ENCODE measurements at places on chromosomes 2 and 18.

DNA sequence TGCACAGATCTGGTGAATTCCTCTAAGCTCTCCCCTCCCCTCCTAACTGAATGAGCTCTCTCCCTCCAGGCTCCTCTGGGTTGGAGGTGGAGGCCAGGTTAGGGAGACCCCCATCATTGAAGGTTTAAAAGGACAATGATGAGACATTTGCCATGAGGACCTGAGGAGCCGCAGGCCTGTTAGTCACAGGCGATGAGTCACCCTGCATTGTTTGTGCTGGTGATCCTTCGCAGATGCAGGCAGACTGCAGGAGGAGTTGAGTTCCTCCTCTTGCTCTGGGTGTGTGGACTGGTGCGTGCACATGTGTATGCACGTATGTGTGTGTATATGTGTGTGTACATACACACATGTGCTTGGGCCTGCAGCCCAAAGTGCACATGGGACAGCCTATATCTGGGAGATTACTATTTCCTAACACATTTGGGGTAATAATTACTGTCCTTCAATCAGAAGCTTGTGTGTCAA is 42.0 kb downstream of the MCFD2 start:
- no peak for DNase-seq

DNA sequence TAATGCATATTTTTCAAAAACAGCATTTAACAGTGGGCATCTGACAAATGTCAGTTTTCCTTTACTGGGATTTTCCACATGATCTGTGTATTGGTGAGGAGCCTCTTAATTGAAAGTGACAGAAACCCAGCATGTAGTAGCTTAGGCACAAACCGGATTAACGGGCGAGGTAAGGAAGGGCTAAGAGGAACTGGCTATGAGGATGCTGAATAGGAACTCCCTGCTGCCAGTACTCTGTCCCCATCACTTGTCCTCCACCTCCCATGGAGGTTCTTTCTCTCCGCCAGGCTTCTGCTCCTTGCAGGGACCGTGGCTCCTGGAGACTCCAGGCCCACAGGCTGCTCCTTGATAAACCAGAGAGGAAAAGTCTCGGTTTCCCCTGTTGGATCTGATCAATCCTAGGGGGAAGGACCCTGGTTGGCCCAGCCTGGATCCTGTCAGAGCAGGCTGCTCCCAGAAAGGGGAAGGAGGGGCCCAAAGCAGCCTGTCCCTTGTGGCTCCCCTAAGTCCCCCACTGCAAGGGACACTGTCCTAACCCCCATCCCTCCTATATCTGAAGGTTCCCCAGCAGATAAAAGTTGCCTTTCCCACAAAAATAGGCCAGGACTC is 10.3 kb downstream of the TEX44 start:
- DNase-seq: no peak

DNA sequence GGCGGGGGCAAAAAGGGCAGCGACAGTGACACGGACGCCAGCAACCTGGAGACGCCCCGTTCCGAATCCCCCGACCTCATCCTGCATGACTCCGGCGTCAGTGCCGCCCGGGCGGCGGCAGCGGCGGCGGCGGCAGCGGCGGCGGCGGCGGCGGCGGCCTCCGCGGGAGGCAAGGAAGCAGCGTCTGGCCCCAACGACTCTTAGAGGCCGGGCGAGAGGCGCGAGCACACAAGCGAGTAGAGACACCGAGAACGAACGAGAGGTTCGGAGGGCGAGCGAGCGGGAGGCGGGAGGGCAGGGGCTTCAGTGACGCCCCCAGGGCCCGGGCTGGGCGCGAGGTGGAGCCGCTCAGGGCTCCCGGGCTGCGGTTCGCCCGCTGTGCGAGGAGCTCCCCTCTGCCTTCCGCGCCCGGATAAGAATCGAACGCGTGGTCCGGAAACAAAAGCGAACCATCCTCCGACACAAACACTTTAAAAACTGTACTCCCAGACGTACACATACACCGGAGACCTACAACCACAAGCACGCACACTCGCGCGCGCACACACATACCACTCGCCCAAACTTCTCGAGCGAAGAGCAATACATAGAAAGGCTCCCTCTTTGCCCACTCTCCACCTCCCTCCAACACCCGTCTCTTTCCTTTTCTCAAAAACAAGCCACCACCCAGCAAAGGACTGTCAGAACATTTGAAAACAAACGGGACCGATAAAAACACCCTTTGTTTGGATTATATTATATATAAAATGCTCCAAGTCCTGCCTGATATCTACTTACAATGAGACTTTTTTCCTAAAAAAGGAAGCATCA is 2.8 kb downstream of the SP9 start:
- DNase-seq: no peak

DNA sequence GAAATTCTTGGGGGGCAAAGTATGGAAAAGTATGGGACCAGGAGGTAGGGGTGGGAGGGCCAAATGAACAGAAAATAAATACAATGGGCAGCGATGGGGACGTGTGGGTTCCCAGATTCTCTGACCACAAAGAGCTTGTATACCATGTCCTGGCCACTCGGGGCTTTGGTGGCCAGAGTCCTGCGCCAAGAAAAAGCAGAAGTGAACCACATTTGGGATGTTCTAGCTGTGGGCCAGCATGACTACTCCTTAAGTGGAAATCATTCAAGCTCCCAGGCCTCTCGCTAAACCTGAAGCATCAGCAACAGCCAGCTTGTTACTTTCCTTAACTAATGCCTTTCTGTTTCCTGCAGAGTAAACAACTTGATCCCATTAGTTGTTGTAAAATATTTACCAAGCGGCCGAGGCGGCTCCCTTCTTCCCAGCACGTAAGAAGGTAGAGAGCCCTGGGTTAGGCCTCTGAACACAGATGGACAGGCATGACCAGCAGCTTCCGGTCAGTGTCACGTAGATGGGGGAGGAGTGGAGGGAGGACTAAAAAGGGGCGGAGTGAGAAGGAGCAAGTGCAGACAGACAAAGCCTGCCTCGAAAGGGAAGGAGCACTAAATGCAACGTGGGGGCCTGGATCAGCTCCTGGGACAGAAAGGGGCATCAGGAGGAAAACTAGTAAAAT is 88.2 kb downstream of the GALNT14 start:
- DNase-seq: no peak

DNA sequence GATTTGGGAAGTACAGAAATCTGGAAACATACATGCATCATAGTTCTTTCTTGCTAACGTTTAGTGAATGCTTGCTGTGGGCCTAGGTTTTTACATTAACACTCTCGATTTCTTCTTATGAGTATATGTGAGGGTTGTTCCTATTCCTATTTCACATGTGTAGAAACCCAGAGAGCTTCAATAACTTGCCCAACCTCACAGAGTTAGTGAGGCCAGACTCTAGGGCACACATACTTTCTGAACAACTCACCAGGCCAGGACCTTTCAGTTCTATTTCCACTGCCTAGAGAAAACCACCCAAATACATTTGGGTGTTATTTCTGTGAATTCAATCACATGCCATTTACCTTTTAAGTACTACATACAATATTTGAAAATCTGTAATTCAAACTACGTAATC is 8.2 kb upstream of the KCTD1 start:
- no peak for DNase-seq

- no peak for DNase-seq
Observed at GRCh38 chr18:71831039-71831438, 713.1 kb downstream of the CBLN2 start.

- no peak for DNase-seq
Observed at GRCh38 chr2:9236045-9236344, 29.4 kb downstream of the ASAP2 start.

- no peak for DNase-seq
Observed at GRCh38 chr2:128817171-128817570, 498.5 kb upstream of the HS6ST1 start.

- DNase-seq: no peak
Observed at GRCh38 chr2:55157474-55157884, 74.6 kb downstream of the CLHC1 start.

- no peak for DNase-seq
Observed at GRCh38 chr18:56383349-56383748, 255.0 kb downstream of the TXNL1 start.

GRCh38 chr2:169746240-169746639 is 12.6 kb downstream of the KLHL23 start:
- no peak for DNase-seq

GRCh38 chr18:23992089-23992940 is 22.2 kb upstream of the TTC39C start:
- peak; percentile 34 for DNase-seq

DNA sequence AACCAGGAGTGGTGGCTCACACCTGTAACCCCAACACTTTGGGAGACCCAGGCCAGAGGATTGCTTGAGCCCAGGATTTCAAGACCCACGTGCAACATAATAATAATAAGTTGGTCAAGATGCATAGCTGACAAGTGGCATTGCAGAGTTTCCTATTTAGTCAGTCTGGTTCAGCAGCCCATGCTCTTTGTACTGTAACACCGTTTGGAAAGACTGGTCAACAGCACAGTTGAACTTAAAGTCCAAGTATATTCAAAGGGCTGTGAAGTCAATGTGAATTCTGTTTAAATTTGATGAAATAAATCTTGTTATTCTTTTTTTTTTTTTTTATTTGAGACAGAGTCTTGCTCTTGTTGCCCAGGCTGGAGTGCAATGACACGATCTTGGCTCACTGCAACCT is 1.5 kb upstream of the TRMT61B start:
- DNase-seq: no peak

DNA sequence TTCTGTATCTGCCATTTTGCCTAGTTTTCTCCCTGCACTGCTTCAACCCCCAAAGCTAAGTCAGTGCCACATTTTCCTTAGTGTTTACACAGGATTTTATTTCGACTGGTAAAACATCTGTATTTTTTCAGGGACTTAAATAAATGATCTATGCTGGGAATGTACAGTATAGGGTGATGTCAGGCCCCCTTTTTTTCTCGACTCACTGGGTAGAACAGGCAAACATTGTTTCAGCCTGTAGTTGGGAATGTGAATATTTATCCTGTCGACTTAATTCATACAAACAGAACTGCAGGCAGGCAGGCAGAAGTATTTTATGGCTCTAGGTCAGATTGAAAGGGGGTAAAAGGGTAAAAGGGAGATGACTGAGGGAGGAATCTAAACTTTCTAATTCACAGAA is 123.5 kb upstream of the ZFP36L2 start:
- DNase-seq: no peak

DNA sequence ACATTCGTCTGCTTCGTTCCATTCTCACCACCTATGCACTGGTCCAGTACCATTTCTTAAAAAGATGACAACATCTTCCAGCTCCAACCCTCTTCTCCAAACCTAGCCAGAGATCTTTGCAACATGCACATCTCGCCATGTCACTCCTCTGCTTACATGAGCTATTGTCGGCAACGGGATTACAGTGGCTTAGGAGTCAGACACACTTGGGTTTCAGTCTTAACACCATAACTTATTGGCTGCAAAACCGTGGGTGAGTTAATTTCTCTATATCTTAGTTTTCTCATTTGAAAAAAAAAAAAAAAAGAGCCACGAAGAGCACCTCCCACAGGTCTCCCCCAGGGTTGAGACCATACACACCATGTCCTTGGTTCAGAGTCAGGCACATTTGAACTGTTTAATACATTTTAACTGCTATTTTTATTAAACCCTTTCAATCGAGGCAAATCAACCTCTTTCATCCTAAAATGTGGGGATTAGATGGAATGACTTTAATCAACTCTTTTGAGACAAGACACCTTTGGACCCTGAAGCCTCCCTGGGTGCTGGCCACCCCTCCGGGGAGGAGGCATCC is 889 bp downstream of the ANKRD29 start:
- no peak for DNase-seq

DNA sequence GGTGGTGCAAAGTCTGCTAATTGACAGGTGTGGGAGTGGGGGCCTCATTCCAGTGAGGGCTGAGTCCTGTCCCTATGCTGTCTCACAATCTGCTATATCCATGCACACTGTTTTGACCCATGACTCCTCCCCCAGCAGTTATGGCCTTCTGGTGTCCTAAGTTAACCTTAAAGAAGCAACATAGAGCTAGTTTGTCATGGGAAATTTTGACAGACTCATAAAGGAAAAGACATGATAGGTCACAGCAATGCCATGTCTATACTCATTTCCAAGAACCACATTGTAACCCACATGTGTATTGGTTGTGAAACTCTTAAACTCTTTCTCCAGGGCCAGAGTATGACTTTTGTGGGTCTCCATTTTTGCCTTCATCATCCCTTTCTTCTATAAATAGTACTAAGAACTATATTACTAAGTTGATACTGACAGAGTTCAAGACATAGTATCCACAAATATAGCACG is 78.2 kb upstream of the SLC1A4 start:
- no peak for DNase-seq

GRCh38 chr18:46916551-46917107 is 678 bp downstream of the PIAS2 start:
- DNase-seq: peak; percentile 40

DNA sequence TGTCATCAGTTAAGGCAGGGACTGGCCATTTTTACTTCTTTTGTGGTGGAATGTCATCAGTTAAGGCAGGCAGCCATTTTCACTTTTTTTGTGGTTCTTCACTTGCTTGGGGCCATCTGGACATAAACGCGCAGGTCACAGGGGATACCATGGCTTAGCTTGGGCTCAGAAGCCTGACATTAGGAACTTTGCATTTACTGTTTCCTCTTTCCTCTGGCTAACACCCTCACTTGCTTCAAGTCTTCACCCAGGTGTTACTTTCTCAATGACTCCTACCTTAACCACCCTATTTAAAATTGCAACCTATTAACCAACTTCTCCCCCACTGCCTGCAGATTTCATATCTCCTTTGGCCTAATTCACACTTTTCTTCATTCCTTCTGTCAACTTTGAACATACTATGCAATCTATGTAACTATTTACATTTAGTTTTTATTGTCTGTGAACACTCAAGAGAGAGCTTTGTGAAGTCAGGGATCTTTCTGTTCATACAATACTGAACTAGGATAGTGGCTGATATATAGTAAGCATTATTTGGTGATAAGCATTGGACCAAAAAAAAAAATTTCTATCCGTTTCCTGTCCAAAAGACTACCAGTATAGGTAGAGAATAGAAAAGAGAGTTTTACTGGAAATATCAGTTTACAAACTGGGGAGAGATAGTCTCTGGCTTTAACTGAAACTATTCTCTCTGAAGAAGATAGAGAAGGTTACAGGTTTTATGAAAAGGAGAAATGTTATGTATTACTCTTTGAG is 600.1 kb upstream of the ZNF804A start:
- no peak for DNase-seq

- DNase-seq: no peak
Observed at GRCh38 chr18:48898521-48898920, 52.2 kb downstream of the SMAD7 start.

DNA sequence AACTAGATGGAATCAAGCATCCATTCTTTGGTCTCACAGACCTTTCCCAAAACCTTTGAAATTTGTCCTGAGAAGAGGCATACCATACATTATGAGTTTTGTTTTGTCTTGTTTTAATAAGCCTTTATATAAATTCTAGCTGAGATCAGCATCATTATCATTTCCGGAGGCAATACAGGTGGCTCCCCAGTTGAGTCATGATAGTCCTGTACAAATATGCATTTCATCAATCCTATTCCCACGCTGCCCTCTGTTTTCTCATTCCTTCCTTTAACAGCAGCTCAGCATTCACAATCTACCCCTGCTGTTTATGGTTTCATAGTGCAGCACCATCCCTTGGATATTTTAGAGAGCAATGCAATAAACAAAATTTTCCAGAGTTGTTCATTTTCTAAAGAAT is 216.7 kb downstream of the TXNL1 start:
- no peak for DNase-seq

- DNase-seq: no peak
Observed at GRCh38 chr2:207251573-207252192, 85.9 kb upstream of the KLF7 start.

- DNase-seq: no peak
Observed at GRCh38 chr2:197914778-197915177, 110.4 kb downstream of the PLCL1 start.

- no peak for DNase-seq
Observed at GRCh38 chr2:11365096-11365879, 20.9 kb upstream of the ROCK2 start.

All from hypothalamus (tissue), 51 donors.